Activated CD8-positive, alpha-beta T cell treated with anti-CD3 and anti-CD28 coated beads, Interleukin-2, amount 10 ng/mL, durations not matched to agents 7 days and 5 days (primary cell): ENCODE measurements at places on chromosomes 4 and X.

- DNase-seq: no peak
Observed at GRCh38 chr4:40000711-40001110, 23.0 kb upstream of the PDS5A start.

GRCh38 chr4:188869581-188869980, 730.3 kb downstream of the TRIML1 start:
- no peak for DNase-seq

DNA sequence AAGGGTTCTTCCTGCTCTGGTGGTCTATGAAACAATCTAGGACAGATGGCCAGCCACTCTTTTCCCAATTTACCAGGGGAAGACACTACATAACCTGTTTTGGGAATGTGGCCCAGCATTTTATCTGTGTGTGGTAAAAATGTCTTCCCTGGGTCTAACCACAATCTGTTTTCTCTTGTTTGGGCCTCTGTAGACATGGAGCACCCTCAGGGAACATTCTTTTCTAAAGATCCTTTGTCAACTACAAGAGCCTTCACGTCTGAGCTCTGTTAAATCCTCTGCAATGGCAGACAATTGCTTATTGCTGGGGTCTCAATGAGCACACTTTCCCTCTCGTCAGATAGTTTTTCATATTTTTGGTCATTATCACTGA, 35.5 kb downstream of the PLAC1 start:
- DNase-seq: no peak

- no peak for DNase-seq
Observed at GRCh38 chr4:121827853-121828252, 4.2 kb upstream of the CCNA2 start.

DNA sequence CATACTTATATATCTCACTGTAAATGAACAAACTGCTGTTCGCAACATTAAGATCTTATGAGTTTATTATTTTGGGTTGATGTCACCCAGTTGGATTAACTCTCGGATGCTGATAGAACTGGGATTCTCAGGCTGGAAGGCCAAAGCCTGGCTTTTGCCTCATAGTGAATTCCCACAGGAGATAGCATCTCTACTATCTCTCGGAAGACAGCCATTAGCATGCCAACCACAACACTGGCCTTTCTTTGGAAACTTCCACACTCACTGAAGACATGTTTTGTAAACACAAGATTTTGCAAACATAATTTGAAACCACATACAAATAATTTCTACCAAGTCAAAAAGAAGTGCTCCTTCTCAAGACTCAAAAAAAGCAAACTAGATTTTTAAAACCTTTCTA, 4.5 kb upstream of the ATP6AP2 start:
- no peak for DNase-seq
